Left lung (tissue), 14 donors: ENCODE measurements at places on chromosomes 2 and 18. TPM values are rescaled to one million over a fixed set of nuclear protein-coding genes. Genes with fewer than 3 reads are reported as not detected.

Gene TEX44
- total RNA-seq = not detected

- H3K27ac ChIP-seq = no peak overlapping the region
- no peaks in the 10 kb centered on the region for H3K27me3 ChIP-seq
- no peak overlapping the region for H3K4me3 ChIP-seq
- no peak for DNase-seq
- no peaks in the 10 kb centered on the region for H3K4me1 ChIP-seq
- H3K36me3 ChIP-seq = no peaks in the 10 kb centered on the region
Measured at GRCh38 chr2:166895243-166895642, 7.0 kb downstream of the XIRP2 start.

Gene LIPG
- total RNA-seq = 26.0 TPM

DNA sequence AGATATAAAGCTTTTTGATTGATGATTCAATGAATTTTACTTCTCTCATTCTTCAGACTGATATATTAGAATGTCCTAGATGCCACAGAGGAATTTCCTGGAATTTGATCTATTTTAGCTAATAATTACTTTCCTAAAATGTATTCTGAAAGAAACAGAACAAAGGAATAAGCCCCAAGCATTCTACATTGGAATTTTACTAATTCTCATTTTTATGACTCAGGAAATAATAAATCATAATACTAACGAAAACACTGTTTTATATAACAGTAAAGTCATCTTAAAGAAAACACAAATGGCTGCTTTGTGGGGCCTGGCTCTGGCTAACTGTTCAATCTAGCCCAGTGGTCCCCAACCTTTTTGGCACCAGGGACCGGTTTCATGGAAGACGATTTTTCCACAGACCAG is 68.6 kb upstream of the LPIN2 start:
- H3K27ac ChIP-seq = no peak overlapping the region
- H3K4me1 ChIP-seq = no peaks in the 10 kb centered on the region
- H3K27me3 ChIP-seq = no peaks in the 10 kb centered on the region
- DNase-seq = no peak
- H3K36me3 ChIP-seq = no peaks in the 10 kb centered on the region

DNA sequence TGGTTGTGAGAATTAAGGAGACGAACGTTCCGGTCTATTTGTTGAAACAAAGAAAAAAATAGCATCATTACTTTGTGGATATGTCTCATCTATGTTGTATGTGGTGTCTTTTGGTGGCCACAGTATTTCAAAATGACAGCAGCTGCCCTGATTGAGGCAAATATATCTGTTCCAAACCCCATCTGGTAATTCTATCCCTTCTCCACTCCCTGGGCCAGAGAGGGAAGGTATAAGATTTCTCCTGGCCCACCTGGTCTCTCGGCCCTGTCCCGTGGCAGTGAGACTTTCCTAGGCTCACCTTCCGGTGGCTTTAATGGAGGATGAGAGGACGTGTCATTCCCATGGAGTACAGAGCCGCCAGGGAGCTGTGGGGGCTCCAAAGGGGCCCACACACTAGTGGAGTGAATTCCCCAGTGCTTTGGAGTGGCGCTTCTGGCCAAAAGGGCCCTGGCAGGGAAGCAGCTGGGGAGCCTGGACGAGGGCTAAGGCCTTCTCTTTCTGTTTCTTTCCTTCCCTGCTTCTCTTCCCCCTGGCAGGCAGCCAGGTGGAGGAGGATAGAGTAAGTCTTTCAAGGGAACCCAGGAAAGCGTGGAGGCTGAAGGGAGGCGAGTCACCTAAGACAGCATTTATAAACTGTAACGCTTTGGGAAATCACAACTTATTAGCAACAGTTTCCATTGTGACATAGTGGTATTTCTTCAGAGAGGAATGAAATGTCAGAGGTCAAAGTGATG is 5.6 kb downstream of the FOSL2 start:
- no peaks in the 10 kb centered on the region for H3K27me3 ChIP-seq
- H3K27ac ChIP-seq = peak overlapping the region; percentile 100
- DNase-seq = no peak
- no peak overlapping the region for H3K4me3 ChIP-seq
- H3K36me3 ChIP-seq = peaks cover 57% of the 10 kb centered on the region
- peaks cover 72% of the 10 kb centered on the region for H3K4me1 ChIP-seq

Gene ZNF519
- total RNA-seq = 4.6 TPM

DNA sequence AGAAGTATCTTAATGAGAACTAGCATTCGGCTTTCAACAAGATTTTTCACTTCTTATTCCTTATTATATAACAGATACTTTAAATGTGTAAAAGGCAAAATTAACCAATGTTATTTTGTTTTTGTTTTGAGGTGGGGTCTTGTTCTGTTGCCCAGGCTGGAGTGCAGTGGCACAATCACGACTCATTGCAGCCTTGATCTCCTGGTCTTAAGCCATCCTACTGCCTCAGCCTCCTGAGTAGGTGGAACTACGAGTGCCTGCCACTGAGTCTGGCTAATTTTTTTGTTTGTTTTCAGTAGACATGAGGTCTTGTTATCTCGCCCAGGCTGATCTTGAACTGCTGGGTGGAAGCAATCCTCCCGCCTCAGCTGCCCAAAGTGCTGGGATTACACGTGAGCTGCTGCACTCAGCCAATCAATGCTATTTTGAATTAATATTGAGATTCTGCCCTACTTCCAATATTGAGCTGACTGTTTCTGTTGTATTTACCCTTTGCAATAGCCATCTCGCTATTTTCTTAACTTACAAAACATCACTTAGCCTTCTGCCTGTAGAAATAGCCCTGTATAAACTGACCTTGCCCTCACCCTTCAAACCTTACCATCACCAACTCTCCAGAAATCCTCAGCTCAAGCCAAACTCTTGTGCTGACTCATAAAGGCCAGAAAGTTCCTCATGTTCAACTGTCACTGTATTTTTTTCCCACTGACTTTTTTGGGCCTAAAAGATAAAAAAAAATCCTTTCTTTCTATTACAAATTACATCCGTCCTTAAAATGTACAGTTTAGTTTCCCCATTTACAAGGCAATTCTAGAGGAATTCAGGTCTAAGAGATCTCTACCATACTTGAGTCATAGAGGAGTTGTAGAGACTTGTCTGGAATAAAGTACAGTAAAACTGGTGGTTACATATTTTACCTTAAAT is 94.3 kb downstream of the OLA1 start:
- DNase-seq = no peak
- H3K27ac ChIP-seq = no peak overlapping the region
- no peak overlapping the region for H3K4me3 ChIP-seq
- no peaks in the 10 kb centered on the region for H3K27me3 ChIP-seq
- no peaks in the 10 kb centered on the region for H3K4me1 ChIP-seq

GRCh38 chr18:48219810-48220499 is 189.2 kb downstream of the ZBTB7C start:
- H3K4me1 ChIP-seq = peaks cover 3% of the 10 kb centered on the region
- no peaks in the 10 kb centered on the region for H3K27me3 ChIP-seq
- H3K36me3 ChIP-seq = no peaks in the 10 kb centered on the region
- H3K4me3 ChIP-seq = no peak overlapping the region
- no peak overlapping the region for H3K27ac ChIP-seq

Gene L3MBTL4
- total RNA-seq = 10.1 TPM

Gene NEURL3
- 0.23 TPM for total RNA-seq

- DNase-seq = no peak
- no peaks in the 10 kb centered on the region for H3K4me1 ChIP-seq
- H3K36me3 ChIP-seq = no peaks in the 10 kb centered on the region
Measured at GRCh38 chr2:47564129-47564528, 161.2 kb downstream of the MSH2 start.

DNA sequence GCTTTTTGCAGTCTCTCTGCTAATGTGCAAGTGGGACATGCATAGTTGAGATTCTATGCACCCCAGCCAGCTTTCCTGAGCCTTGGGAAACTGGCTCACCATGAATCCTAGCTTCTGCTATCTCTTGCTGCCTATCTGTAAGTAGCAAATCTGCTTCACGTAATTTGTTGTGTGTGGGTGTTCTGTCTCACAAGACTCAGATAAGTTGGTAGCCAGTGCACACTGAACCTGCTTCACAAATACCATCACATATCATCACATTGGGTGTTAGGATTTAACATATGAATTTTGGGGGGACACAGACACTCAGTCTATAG is 13.9 kb upstream of the VRK2 start:
- no peak for DNase-seq
- no peak overlapping the region for H3K4me3 ChIP-seq
- no peak overlapping the region for H3K27ac ChIP-seq
- no peaks in the 10 kb centered on the region for H3K27me3 ChIP-seq
- no peaks in the 10 kb centered on the region for H3K4me1 ChIP-seq

DNA sequence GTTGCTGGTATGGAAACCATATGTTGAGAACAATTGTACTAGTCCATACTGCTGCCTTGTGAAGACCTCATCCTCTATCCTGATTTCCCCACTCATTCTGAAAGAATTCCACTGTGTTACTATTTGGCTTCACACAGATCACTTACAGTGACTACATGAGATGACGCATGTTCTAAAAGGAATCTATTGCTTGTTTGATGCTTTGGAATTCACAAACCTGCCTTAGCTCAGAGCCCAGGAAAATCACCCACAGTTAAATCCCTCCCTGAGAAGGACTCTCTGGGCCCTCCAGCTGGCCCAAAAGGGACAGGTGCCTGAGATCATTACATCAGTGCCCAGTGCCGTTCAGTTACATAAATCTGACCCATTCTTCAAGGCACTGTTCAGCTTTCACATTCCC is 45.3 kb downstream of the KLHL29 start:
- no peak overlapping the region for H3K27ac ChIP-seq
- no peaks in the 10 kb centered on the region for H3K27me3 ChIP-seq
- no peaks in the 10 kb centered on the region for H3K4me1 ChIP-seq

DNA sequence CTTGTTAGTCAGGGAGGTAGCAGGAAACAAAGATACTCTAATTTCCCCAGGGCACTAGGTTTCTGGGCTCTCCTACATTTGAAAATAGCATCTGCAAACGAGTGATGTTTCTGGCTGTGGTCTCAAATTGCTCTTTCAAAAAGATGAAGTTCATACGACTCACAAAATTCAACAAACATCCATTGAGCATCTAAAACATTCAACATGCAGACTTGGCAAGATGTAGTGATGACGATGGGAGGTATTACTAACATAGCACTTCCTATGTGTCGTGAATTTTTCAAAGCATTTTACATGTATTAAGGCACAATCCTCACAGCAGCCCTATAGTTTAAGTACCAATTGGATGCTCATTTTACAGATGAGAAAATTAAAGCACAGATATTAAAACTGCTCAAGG is 5.2 kb downstream of the CCBE1 start:
- H3K27ac ChIP-seq = no peak overlapping the region
- H3K4me1 ChIP-seq = no peaks in the 10 kb centered on the region
- no peak overlapping the region for H3K4me3 ChIP-seq

GRCh38 chr2:172281648-172282570 is 145.5 kb upstream of the ITGA6 start:
- peaks cover 18% of the 10 kb centered on the region for H3K4me1 ChIP-seq
- no peak overlapping the region for H3K4me3 ChIP-seq
- H3K27ac ChIP-seq = no peak overlapping the region
- H3K36me3 ChIP-seq = no peaks in the 10 kb centered on the region

DNA sequence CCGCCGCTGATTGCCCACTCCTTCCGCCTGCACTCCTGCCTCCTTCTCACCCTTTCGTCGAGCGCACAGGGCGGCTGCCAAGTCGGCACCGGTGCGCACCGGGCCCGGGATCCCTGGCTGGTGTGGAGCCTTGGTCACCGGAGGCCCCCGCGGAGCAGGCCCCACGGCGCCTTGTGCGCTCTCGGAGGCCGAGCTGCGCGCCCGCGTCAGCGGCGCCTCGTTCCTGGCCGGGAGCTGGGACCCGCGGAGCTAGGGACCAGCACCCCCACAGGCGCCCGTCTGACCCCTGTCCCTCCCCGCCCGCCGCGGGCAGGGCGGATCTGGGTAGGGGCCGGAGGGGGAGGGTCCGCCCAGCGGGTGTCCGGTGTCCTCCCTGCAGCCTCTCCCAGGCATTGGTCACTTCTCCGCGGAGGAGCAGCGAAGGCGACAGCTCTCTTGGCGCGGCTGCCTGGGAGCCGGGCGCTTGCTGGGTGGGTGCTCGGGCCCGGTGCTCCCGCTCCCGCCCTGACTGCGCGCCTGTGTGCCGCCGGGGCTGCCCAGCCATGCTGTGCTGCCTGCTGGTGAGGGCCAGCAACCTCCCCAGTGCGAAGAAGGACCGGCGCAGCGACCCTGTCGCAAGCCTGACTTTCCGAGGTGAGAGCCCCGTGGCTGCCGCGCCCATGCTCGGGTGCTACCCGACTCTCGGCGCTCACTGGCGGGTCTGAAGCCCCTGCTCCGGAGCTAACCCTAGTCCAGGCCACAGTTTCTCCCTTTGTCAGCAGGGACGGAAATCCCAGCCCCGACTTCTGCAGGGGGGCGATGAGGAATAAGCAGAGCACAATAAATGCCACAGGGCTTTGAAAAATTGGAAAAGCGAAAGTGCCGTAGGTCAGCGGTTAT is 13.2 kb downstream of the DYSF start:
- peaks cover 55% of the 10 kb centered on the region for H3K4me1 ChIP-seq
- peak overlapping the region; percentile 44 for H3K27ac ChIP-seq
- peak overlapping the region; percentile 59 for H3K4me3 ChIP-seq
- H3K36me3 ChIP-seq = no peaks in the 10 kb centered on the region

- DNase-seq = no peak
- no peak overlapping the region for H3K27ac ChIP-seq
- H3K4me3 ChIP-seq = no peak overlapping the region
Measured at GRCh38 chr2:221129657-221130056, 442.4 kb downstream of the EPHA4 start.

- H3K36me3 ChIP-seq = no peaks in the 10 kb centered on the region
- H3K4me3 ChIP-seq = no peak overlapping the region
- no peaks in the 10 kb centered on the region for H3K4me1 ChIP-seq
- no peak for DNase-seq
Measured at GRCh38 chr2:40128796-40129195, 323.1 kb downstream of the SLC8A1 start.

DNA sequence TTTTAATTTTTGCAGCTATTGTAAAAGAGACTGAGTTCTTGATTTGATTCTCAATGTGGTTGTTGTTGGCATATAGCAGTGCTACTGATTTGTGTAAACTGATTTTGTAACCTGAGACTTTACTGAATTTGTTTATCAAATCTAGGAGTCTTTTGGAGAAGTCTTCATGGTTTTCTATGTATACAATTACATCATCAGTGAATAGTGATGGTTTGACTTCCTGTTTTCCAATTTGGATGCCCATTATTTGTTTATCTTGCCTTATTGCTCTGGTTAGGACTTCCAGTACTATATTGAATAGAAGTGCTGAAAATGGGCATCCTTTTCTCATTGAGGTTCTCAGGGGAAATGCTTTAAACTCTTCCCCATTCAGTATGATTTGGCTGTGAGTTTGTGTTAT is 99.7 kb downstream of the GULP1 start:
- H3K27ac ChIP-seq = no peak overlapping the region
- no peaks in the 10 kb centered on the region for H3K27me3 ChIP-seq
- no peaks in the 10 kb centered on the region for H3K36me3 ChIP-seq
- H3K4me1 ChIP-seq = no peaks in the 10 kb centered on the region

- no peaks in the 10 kb centered on the region for H3K4me1 ChIP-seq
- no peak overlapping the region for H3K27ac ChIP-seq
- no peak overlapping the region for H3K4me3 ChIP-seq
- no peaks in the 10 kb centered on the region for H3K27me3 ChIP-seq
Measured at GRCh38 chr18:52596748-52597435, 256.9 kb downstream of the DCC start.

Gene BOLL
- not detected for total RNA-seq
